NCI-H510A (cell line): ENCODE measurements at places on chromosomes 3 and 15.

GRCh38 chr3:243356-243725 lies 46.8 kb downstream of the CHL1 start:
- no peak for DNase-seq

- DNase-seq: no peak
Measured at GRCh38 chr15:61835496-61836106, 224.6 kb downstream of the VPS13C start.

GRCh38 chr3:48697952-48698351 lies 12.2 kb upstream of the NCKIPSD start:
- DNase-seq: no peak

- DNase-seq: no peak
Measured at GRCh38 chr15:84797801-84798200, 19.4 kb upstream of the ALPK3 start.

- DNase-seq: no peak
Measured at GRCh38 chr3:64079369-64080150, 56.3 kb upstream of the PSMD6 start.

- no peak for DNase-seq
Measured at GRCh38 chr3:110199588-110199943, 862.2 kb upstream of the DPPA4 start.

DNA sequence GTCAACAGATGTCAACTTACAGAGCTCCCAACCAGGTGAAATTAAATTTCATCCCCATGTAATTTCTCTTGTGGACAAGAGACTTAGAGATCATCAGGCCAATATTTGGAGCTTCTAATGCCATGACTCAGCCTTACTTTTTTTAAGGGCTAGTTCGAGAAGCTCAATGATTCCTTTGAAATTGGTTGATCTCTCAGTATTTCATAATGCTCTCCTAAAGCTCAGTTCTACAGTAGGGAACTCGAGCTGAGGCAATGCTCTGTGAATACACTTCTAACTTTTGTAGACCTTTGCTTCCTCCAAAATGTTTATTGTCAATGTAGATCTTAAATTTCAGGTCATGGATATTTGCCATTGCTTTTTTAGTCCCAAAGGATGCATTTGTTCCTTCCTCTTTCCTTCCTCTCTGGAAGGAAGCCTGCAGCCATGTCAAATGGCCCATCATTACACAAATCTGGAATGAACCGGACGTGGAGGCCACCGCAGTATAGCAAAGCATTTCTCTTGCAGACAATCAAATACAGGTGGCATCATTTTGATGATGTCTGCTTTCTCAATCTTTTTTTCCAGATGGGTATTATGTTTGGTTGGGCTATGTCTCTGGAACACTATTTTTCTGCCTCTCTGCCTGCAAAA lies 28.3 kb downstream of the STARD5 start:
- no peak for DNase-seq
